ENCODE measurements at places on chromosomes 3 and 15.

GRCh38 chr15:74799856-74800558 lies 12.6 kb upstream of the LMAN1L start:
- peak; percentile 94 for DNase-seq

DNA sequence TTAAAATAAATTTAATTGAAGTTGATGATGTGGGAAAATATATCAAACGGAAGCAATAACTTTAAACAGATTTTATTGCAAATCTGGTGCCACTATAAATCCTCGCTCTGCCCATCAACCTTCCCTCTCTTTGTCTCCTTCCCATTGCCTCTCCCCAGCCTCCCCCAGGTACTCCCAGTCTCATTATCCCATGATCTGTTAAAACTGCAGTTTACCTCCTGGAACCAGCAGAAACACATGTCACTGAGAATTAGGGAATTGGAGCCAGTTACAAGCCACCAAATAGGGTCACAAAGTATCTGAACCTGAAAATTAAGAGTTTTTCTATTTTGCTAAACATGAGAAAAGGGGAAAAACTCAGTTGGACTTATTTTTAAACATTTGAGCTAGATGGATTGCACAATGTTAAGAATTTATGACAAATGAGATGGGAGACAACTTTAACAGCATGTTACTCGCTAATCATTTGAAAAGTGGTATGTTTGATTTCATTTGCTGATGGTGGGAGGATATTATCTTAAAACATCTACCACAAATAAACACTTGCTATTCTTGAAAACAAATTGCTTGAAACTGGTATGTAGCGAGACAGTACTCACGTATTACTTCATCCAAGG lies 2.4 kb downstream of the PLCH1 start:
- DNase-seq, result no peak

DNA sequence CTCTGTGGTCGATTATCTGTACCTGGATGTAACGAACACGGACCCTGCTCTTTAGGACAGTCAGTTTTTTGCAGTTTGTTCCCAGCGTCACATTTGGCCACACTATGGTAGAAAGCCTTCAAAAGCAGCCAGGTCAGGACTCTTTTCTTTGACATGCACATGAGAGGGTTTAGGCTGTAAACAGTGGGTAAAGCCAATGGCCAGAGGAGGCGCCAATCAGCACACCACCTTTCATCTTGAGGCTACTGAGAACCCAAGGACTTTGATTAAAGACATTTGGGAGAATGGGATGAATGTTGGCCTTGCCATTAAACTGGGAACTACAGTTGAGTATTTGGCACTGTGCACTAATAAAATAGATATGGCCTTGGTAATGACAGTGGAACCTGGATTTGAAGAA lies 225.9 kb downstream of the OXSM start:
- DNase-seq, result no peak

- DNase-seq, result peak; percentile 69
These were observed 564.0 kb upstream of the TGFBR2 start for GRCh38 chr3:30042274-30042859.

GRCh38 chr3:53287131-53287629 lies 31.4 kb upstream of the TKT start:
- DNase-seq, result peak; percentile 77

DNA sequence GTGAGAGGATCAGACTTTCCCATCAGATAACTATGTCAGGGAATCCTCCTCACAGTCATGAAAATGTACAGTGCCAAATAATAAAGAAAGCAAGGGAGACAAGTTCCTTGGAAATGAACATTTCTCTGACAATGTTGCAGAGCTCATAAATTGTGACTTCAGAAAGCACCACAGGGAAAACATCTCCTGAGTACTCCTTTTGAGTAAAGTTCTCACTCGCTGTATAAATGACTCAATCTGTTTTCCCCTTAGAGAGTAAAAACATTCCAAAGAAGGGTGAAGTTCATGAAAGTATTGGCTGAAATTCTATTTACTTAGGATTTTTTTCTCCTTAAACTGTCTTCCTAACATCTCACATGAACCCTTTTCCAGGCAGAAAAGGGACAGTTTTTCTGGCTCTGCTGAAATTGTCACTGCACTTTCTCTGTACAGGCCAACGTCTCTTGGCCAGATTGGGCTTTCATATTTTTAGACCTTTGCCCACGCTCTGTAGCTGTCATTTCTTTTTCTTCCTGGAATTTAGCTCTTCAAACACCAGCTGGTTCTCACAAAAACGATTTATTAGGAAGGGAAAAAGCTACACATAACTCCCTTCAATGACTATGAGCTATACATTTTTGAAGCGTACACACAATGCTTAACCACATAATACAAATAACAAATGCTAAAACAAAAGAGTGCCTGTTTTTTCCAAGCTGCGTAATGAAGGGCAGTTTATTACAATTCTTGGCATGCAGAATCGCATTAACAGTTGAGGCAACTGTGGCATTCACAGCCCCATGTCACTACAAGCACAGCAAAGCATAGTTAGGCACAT lies 216.1 kb downstream of the ATP8B4 start:
- DNase-seq, result no peak

DNA sequence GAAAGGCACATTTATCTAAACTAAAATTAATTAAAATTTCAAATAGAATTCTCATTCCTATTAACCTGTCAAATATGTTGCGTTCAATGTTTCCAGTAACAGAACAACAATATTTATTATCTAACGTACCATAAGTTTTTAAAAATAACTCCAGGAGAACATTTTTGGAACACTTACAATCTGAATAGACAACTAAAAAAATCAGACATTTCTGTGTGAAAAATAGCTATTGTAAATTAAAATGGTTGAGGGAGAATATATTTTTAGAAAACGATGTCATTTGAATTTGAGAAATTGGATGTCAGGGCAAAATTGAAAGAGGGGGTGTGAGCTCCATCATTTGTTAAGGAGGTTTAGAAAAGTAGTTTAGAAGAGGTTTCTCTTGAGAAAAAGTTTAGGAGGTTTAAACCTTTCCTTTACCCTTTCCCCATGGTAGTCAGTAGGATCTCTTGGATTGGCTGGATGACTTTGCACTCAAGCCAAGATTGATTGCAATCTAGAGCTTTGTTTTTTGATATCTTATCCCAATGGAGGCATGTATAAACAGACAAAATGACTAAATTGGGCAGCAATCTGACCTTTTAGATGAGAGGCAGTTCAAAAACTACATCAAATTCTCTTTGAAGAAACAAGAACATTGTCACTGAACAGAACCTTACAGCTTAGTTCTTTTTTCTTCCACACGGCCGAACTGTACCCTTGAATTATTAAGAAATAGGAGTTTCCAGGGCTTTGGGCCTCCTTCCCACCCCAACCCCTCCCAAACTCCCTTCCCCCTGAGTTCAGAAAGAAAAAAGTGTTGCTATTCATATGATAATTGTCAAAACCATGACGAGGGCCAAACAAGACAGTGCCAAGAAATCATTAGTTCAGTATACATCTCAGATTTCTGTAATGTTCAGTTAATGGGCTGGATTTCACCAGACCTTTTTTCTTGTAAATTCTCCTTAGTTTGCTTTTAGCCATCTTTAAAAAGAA lies 79.7 kb upstream of the CDIN1 start:
- DNase-seq, result no peak

DNA sequence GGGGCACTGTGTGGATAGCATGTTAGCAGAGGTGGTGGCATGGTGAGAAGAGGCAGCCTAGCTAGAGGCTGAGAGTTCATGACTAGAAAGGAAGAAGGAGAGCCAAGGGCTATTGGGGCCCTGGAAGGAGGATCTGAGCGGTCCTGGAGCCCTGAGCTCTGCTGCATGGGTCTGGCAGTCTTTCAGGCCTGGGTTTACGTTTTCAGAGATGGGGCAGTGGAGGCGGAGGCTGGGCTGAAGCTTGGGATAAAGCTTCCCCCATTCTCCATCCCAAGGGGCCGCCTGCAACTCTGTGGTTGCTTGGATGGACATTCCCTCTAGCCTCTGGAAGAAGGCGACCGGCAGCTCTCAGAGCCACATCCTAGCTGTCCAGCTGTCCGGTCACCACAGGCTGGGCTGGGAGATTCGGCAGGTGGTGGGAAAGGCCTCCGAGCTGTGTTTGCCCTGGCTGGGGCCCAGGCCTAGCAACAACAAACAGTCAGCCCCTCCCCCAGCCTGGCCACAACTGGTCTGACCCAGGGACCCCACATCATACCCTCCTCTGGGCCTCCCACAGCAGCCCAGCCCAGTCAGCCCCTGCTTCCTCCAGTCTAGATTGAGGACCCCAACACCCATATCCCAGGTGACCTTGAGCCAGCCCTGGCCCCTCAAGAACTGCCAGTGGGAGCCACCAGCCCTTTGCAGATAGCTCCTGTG lies 1.8 kb upstream of the SLC38A3 start:
- no peak for DNase-seq

DNA sequence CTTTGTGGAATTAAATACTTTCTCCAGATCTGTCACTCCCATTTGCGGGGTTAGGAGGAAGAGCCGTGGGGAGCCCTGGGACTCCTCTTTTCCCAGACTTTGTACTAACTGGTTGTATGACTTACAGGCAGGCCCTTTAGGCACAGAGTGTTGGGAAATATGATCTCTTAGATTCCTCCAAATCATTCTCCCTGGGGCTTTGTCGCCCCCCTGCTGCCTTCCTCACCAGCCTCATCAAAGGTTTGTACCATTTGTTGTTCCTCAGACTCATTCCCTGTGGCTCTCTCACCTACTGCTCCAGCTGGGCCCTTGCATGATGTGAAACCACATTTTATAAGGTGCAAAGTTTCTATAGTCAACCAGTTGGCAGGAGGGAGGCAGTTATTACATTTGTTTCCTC lies 56.4 kb downstream of the CRYGS start:
- DNase-seq, result no peak

DNA sequence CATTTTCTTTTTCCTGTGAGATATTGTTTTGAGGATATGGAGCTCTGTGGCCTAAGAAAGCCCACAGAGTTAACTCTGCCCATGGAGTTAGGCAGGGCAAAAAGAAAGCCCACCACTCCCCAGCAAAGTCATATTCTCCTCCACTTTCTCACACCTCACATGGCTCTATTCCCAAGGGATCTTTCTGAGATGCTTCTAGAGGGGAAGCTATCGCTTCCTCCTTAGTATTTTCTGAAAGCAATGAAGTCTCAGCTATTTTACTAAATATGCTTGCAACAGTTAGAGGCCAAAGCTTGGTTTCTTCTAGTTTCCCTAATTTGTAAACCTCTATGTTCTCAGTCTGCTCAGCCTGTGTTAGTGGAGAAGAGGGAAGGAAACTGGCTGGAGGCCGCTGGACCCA lies 80.3 kb upstream of the EOMES start:
- no peak for DNase-seq

DNA sequence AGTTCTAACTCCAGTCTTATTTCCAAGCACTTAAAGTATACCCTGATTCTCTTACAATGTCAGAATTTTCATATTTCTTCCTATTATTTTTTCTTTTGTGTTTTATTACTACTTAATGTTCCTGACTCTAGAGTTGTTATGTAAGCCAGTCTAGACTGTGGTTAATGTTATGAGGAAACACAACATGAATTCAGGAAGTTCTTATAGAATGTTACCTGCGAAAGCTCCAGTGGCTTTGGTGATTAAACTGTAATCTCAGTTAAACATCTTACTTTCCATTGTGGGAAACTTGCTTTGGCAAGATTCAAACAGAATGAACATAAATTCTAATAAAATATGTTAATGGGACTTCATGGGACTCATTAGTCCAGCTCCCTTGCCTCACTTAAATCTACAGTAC lies 36.6 kb upstream of the CHL1 start:
- DNase-seq, result no peak

DNA sequence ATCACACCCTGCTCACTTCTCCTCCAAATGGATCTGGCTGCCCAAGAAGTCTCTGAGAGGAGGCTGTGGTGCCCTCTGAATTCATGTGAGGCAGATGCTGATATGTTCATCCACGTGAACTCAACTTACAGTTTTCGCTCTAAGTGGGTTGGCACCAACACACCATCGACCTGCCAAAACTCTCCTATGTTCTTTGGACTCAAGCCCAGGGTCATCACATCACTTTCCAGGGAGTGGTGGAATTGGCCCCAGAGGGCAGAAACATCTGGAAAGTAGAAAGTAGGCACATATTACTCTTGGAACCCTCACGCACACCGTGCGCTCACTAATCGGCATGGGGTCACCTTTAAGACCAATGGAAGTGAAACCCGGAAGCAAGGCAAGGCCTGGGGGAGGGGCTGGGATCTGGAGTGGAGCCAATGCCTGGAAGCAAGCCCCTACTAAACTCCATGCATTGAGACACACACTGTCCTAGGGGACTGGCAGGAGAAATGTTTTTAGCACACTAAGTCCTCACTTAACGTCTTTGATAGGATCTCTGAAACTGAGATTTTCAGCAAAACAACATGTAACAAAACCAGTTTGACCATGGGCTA lies 41.4 kb downstream of the SSUH2 start:
- no peak for DNase-seq

DNA sequence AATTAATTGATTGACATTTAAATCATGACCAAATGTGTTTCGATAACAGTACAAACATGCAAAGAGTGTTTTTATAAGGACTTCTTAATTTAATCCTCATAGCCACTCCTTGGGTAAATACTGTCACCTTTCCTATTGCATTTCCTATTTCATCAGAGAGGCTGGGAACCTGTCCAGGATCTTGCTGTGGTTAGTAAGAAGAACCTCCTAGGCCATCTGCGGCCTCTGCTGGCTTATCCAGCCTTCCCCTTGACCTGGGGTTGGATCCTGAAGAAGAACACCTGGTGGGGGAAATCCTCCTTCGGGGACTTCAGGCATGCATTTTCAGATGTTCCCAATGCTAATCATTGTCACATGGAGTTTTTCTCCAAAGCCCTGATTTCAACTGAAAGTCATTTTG lies 25.5 kb downstream of the GLDN start:
- DNase-seq, result no peak

DNA sequence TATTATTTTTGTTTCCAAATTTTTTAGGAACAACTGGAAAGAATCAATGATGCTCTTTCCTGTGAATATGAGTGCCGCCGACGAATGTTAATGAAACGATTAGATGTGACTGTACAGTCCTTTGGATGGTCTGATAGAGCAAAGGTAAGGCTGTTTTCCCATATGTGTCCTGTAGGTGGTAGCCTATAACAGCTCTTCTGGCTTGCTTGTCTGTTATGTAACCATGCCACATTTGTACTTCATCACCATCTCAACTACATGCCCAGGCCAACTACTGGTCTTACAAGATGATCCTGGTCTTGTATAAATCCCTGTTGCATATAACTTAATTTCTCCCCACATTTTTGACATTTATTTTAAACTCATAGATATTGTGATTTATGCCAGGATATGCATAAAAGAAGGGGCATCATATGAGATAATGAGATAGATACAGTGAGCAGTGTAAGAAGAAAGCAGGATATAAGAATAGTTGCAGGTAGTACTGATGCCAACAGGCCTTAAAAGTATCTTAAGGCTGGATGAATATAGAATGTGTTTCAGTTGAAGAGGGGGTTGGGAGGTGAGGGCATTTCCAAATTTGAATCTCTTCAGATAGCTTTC lies 20.3 kb downstream of the FAM98B start:
- DNase-seq, result peak; percentile 74

- no peak for DNase-seq
These were observed 8.4 kb downstream of the RAB6B start for GRCh38 chr3:133887074-133887802.

DNA sequence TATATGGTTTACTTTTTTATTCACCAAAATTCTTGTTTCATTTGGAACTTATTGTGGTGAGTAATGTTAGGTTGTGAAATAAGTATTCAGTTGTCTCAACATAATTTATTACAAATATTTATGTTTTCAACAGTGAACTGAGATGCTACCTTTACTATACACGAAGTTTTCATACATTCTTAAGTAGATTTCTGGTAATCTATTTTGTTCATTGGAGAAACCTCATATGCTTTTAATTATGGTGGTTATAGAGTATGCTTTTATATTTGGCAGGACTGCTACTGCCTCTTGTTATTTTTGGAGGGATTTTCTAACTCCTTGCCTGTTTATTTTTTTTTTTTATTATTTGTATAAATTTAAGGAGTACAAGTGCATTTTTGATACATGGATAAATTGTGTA lies 253.1 kb downstream of the NLGN1 start:
- DNase-seq, result no peak
